Caudate nucleus (tissue), 63 donors: ENCODE measurements at places on chromosomes 16 and 17.

- DNase-seq: no peak
These were observed 67.6 kb upstream of the CES5A start for GRCh38 chr16:55942821-55943220.

DNA sequence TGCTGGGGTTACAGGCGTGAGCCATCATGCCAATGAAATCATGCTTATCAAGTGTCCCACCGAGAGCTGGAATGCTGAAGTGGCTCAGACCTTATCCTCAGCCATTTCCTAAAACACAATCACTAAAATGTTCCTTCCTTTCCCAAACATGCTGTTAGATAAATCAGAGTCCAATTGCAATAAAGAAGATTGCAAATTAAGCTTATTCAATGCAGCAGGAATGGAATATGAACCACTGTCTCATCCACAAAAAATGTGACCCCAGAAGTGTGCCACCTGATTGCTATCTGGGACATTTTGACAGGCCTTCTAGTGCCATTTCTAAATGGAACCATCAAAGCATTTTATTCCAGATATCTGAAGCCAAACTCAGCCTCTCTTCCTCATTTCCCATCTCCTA lies 205.5 kb upstream of the CDH11 start:
- DNase-seq: no peak

GRCh38 chr17:57868007-57868909 lies 18.4 kb upstream of the MRPS23 start:
- peak; percentile 13 for DNase-seq

GRCh38 chr16:65463652-65464260 lies 341.9 kb upstream of the CDH11 start:
- DNase-seq: no peak

DNA sequence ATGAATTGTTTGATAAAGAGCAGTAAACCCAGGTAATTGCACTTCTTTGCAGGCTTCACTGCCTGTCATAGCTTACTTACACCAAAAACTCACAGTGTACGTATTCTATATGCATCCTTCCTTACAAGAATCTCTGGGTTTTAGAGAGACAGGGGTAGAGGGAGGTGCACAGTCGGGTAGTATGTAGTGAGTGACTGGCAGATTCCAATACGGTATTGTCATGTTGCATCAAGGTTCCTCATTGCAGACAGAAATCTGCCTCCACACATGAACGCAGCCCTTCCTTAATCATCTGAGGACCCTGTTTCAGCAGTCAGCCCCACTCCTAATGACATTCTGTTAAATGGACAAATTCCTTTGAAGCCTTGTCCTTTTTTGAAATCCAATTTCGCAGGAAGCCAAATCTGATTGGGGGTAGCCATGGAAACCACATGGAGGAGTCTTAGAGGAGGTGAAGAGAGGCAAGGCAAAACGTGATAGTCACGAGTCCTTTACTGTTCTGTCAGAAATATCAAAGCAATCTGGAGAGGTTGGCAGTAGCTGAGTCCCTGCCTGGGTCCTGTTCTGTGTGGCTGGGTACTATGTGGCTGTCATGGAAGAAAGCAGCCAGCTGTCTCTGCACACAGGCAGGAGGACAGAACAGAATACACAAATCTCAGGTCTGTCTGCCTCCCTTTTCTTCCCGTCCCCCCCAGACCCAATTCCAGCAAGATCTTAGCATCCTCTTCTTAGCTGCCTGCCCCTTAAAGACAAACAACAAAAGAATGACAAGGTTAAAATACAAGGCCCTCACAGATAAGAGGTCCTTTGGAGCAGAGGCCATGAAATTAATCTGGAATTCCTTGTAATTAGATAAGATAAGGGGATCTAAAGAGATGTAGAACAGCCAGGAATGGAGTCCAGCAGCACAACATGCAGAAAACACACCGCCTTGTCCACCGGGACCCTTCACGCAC lies 3.1 kb upstream of the SKAP1 start:
- no peak for DNase-seq

GRCh38 chr17:55722742-55723487 lies at the start of gene TMEM100:
TMEM100 (minus strand) TSS chr17:55722864; CDS start chr17:55721070, 1,794 bp downstream.
- DNase-seq: no peak
